NCI-H1436 treated with DMSO at 0.1 percent for 48 hours (cell line): ENCODE measurements at places on chromosomes 3 and 15.

GRCh38 chr15:90451053-90451850, 63.2 kb downstream of the IQGAP1 start:
- DNase-seq, result no peak

DNA sequence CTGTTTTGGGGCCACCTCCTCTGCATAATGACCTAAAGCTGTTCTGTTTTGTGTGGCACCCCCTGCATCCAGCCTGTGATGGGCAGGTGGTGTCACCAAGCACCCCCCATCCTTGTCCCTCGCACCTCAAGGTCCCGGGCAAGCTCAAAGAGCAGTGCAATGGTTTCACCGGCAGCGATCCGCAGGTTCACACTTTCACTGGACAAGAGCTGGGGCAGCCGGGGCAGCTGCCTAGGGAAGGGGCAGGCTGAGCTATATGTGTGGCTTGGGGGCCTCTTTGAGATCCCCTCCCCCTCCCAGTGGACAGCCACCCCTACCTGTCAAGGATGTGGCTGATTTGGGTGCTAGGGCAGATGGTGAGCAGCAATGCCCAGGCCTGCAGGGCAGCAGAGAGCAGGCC, 3.1 kb downstream of the IFRD2 start:
- no peak for DNase-seq

GRCh38 chr3:191334346-191334893, 4.1 kb upstream of the UTS2B start:
- DNase-seq, result no peak

- no peak for DNase-seq
Measured at GRCh38 chr3:81909796-81910195, 148.4 kb upstream of the GBE1 start.

GRCh38 chr3:167941234-167941995, 154.3 kb downstream of the GOLIM4 start:
- DNase-seq, result no peak

DNA sequence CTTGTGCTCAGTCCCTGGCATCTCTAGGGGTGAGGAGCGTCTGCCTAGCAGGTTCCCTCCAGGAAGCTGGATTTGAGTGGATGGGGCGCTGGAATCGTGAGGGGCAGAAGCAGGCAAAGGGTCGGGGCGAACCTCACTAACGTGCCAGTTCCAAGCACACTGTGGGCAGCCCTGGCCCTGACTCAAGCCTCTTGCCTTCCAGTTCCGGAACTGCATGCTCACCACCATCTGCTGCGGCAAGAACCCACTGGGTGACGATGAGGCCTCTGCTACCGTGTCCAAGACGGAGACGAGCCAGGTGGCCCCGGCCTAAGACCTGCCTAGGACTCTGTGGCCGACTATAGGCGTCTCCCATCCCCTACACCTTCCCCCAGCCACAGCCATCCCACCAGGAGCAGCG, 5.0 kb downstream of the RHO start:
- DNase-seq, result no peak

- DNase-seq, result no peak
Measured at GRCh38 chr15:71707230-71708050, 102.9 kb upstream of the NR2E3 start.

- DNase-seq, result no peak
Measured at GRCh38 chr3:119861681-119862080, 79.8 kb downstream of the NR1I2 start.

- DNase-seq, result no peak
Measured at GRCh38 chr15:83206526-83207008, 1.1 kb downstream of the HDGFL3 start.

- DNase-seq, result no peak
Measured at GRCh38 chr3:414063-414462, 217.5 kb downstream of the CHL1 start.

GRCh38 chr3:178767581-178767980, 231.3 kb downstream of the KCNMB2 start:
- DNase-seq, result no peak

- DNase-seq, result no peak
Measured at GRCh38 chr3:155736381-155736780, 8.5 kb downstream of the PLCH1 start.

GRCh38 chr15:85542488-85542887, 162.1 kb downstream of the AKAP13 start:
- no peak for DNase-seq
